Naive B cell (primary cell): ENCODE measurements at places on chromosomes 6 and 20.

DNA sequence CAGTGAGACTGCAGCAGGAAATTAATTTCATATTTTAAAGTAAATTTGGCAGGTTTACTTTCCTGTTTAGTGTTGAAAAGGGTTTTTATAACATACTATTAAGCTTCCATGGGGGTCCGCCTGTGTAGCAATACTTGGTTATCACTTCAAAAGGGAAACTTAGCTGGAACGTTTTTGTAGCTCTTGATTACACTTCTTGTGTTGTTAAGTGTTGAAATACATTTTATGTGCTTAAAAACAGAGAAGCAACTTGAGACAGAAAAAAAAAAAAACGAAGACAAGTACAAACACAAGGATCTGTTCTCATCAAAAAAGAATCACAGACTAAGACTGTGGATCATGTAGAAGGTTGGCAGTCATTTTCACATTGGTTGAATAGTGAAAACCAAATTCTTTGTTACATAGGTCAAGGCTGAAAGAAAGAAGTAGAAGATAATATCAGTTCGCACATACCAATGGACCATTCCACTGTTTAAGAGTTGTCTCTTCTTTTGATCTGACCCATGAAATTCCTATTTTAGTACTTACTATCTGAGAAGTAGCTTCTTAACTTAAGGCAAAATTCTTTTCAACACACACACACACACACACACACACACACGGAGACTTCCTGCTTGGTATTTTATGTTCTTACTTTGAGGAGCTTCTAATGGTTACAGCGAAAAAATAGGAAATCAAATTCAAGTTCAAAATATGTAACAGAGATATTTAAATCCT lies 113.9 kb upstream of the SLC35B3 start:
- no peak for DNase-seq

GRCh38 chr6:19879663-19880062 lies 42.5 kb downstream of the ID4 start:
- no peak for DNase-seq

DNA sequence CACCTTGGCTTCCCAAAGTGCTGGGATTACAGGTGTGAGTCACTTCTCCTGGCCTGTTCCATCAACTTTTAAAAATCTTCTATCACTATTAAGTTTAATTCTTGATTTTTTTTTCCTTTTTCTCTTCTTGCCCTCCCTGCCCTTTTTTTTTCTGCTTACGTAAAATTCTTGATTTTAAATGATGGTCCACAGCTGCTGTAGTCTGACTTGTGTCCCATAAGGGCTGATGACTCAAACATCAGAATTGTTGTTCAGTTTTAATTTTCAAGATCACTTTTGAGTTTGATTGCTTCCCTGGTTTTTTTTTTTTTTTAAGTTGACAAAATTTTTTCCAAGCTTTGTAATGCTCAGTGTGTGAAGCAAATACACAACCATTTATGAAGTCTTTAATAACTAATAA lies 61.9 kb downstream of the CBFA2T2 start:
- no peak for DNase-seq

GRCh38 chr20:60632391-60633262 lies 619.4 kb upstream of the CDH4 start:
- no peak for DNase-seq

- no peak for DNase-seq
These were observed 70.5 kb upstream of the DUSP22 start for GRCh38 chr6:221531-222349.
